ENCODE measurements at places on chromosomes 4 and X. TPM values are rescaled to one million over a fixed set of nuclear protein-coding genes. Genes with fewer than 3 reads are reported as not detected.

GRCh38 chr4:113497154-113497884, 264.2 kb downstream of the CAMK2D start:
- peak; percentile 17 for DNase-seq

TEX13B gene
- total RNA-seq: not detected

DNA sequence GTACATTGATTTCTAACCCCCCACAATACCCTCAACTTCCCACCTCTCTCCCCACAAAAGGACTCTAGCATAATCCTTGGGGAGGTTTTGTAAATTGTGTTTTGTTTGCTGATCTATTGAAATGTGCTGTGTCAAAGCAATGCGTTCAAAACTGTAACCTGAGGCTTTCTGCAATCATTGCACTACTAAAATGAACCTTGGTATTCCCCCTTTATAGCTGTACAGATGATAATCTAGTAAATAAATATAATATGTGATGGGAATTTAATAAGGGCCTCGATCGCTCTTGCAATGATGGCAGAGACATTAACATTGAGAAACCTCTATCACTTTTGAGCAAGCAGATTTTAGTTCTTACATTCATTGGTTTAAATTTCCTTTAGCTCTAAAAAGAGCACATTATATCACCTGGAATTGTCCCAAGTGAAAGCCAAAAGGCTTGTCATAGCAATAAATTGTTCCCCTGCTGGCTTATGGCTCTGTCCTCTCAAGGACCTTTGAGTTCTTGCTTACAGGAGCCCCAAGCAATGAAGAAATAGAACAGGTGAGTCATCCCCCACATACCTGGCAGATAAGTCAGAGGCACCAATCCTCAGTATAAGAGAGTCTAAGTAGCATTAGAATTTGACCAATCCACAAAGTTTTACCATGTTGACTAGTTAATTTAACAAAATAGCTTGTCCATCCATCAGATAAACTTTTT, 18.4 kb upstream of the ACE2 start:
- no peak for DNase-seq

DNA sequence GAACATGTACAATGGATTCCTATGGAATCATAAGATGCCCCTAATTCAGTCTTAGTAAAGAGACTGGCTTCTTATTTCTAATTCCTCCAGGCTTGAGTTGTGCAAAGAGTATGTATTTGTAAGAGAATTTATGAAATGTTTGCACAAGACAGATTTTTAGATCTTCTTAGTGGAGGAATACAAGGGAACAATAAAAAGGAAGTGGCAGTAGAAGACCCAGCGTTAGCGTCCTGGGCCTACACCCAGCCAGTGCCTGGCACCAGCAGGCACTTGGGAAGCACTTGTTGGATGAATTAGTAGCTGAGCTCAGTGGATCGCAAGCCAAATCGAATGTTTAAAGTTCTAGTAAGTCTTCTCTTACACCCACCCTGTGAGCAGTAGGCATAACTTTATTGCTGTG, 157.4 kb downstream of the PTTG2 start:
- no peak for DNase-seq

IRS4 gene
- 0.09 TPM for total RNA-seq

DNA sequence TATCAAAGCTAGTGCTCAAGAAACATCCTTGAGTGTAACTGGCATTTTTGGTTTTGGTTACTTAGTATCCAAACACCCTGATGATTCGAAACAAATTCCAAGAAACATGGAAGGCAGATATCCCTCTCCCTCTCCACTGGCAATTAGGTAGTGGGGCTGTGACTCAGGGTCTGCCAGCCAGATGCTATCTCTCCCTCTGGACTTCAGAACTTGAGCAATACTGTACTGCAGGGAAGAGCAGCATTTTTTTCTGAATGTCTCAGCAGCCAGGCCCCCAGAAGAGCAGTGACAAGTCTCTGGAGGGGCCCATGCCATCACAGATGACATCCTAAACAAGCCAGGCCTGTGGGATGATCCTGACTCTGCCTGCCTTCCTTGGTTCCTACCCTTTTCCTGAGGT, 37.3 kb upstream of the BCORL1 start:
- DNase-seq: no peak

DNA sequence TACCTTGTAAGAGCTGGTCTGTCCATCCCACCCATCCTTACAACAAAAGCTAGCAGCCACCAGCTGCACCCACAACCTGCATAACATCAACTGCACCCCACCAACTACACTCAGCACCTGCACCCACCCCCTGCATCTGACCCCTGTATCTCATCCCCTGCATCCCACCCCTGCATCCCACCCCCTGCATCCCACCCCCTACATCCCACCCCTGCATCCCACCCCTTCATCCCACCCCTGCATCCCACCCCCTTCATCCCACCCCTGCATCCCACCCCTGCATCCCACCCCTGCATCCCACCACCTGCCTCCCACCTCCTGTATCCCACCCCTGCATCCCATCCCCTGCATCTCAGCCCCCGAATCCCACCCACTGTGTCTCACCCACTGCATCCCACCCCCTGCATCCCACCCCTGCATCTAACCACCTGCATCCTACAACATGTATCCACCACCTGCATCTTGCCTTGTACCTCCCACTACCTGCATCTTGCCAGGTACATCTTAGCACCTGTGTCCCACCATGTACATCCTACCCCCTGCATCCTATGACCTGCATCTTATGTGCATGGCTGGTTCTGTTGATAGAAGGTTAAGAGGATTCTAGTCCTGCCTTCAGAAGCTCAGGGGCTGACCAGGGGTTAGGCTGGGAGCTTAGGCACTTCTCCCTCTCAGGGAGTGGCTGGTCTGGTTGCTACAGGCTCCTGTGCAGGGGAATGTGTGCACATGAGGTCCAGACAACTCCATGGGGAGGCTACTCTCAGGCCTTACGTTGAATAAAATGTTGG, 9.4 kb downstream of the TMEM271 start:
- no peak for DNase-seq

STARD8 gene
- total RNA-seq: 13.1 TPM

- DNase-seq: no peak
Observed at GRCh38 chr4:45946699-45947098, 177.2 kb downstream of the GABRG1 start.

DNA sequence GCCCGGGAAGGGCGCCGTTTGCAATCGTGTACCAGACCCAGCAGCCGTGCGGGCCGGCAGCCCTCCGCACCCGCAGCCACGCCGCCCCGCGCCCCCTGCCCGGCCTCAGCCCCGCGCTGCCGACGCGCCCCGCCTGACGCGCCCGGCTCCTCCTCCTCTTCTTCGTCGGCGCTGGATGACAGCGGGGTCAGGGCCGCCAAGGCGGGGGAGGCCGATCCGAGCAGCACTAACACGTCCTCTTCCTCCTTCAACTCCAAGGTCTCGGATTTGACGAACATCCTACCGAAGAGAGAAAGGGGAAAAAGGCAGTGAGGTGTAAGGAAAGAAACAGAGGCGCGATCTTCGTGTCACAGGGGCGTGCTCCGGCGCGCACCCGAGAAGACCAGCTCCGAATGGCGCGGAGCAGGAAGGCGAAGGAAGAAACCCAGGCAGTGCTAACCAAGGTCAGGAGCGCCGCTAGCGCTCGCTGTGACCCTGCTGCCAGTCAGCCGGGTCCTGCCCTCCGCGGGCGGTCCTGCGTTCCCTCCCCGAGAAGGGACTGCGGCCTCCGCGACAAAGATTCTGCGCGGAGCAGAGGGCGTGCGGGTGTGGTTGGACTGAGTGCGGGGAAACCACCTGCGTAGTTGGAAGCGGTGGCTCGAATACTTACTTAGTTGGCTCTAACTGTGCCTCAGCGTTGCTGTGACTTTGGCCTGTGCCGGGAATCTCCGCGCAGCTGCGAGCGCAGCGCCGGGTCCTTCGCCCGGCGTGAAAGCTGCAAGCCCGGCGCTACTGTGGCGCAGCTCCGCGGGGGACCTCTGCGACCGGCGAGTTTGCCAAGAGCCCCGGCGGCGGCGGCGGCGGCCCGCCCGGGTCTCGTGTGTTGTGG, 548 bp downstream of the NEUROG2 start:
- peak; percentile 51 for DNase-seq

GRCh38 chr4:32890398-32890797, 2170.2 kb downstream of the PCDH7 start:
- DNase-seq: no peak

- DNase-seq: no peak
Observed at GRCh38 chr4:175635546-175635945, 176.5 kb downstream of the GPM6A start.

SLITRK4 gene
- 4.7 TPM for total RNA-seq

DNA sequence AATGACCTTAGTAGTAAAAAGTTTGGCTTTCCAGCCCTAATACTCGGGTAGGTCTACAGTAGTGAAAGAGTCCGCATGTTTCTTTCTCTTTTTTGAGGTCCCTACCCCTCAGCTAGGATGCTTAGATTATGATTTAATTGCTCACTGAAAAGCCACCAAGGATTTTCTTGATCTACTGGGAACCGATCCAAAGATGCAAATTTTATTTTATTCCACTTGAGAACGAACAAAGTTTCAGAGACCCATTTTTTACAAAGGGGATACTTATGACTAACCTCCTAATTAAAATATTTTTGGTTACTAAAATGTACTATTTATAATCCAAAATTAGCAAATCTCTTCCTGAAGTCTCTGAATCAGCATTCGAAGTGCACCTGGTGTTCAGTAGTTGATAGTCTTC, 14.3 kb upstream of the PDHA2 start:
- no peak for DNase-seq

TMEM271 gene
- 0.04 TPM for total RNA-seq

NLGN4X gene
- total RNA-seq: 3.1 TPM

SAGE1 gene
- not detected for total RNA-seq

SOD3 gene
- total RNA-seq: 9.1 TPM

DNA sequence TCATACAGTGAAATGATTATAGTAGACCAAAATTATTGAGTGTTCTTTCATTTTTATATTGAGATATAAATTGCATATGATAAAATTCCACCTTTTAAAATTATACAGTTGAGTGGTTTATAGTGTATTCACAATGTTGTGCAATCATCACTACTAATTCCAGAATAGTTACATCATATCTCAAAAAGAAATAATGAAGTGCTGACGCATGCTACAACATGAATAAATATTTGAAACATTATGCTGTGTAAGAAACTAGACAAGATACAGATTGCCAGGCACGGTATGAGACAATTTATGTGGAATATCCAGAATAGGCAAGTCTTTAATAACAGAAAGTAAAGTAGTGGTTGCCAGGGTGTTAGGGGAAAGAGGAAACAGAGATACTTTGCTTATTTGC, 871.7 kb downstream of the FAM133A start:
- no peak for DNase-seq

DNA sequence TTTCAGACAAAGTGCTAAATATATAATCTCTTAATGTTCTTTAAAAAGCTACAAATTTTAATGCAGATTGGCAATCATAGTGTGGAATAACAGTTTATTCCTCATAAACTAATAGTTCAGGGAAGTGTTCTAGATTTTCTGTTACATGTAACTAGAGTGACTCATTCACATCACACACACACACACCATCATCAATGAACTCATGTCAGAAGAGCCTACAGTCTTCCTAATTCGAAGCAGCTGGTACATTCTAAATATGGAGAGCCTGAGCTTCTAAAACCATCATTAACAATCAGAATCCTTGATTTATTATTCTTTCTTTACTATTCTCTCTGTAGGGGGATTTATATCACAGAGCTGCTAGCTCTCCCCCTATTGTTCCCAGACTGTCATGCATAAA, 49.6 kb downstream of the DKK2 start:
- DNase-seq: peak; percentile 53

GLUD2 gene
- 1.4 TPM for total RNA-seq

DNA sequence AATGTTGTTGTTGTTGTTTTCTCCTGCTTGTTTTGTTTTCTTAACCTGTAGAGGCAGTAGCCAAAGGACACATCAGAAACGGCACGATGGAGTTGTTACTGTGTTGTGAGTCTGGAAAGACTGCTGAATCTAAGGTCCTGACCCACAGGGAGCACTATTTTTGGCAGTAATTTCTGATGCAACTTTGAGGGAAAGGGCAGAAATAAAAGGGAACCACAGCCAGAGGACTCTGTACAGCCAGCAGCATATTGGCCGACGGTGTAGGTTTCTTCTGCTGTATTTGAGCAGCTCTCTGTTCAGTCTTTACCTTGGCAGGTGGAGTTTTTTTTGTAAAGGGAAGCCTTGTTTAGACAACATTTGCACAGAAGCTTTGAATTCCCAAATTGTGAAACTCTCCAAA, 203.0 kb upstream of the GPR101 start:
- DNase-seq: no peak

FRMD7 gene
- 1.3 TPM for total RNA-seq

GRCh38 chr4:124745985-124746801, 33.7 kb upstream of the ANKRD50 start:
- peak; percentile 80 for DNase-seq

- DNase-seq: no peak
Observed at GRCh38 chr4:180557348-180557747, 1685.9 kb upstream of the TENM3 start.

All from muscle of leg (tissue), 16 donors.